CD8-positive, alpha-beta memory T cell (primary cell): ENCODE measurements at places on chromosomes 2 and 18.

DNA sequence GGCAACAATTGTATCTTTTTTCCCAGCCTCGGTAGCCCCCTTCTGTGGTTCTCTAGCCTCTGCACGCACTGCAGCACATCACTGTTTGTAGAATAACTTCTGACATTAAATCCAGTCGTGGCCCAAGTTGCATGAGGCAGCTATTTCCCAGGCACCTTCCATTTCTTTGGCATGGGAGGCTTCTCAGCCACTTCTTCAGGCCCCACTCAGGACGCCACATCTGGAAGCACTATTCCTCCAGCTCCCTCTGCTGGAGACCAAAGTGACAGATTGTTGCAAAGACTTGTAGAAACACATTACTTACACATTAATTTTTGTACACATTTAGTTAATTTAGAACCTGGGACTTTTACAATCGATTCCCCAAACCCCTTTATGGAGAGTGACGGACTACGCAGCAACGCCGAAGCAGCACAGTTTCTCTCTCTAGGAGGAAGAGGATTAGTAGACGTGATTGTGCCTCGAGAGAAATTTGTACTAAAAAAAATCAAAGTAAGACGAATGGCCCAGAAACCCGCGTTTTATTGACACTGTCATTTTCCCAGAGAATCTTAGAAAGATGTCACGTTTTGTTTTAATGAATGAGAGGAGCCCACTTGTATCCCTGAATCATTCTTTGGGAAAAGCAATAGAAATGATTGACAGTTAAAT is 57.8 kb upstream of the RGPD5 start:
- DNase-seq: no peak

GRCh38 chr2:100483895-100484294 is 13.6 kb downstream of the NMS start:
- DNase-seq: no peak

DNA sequence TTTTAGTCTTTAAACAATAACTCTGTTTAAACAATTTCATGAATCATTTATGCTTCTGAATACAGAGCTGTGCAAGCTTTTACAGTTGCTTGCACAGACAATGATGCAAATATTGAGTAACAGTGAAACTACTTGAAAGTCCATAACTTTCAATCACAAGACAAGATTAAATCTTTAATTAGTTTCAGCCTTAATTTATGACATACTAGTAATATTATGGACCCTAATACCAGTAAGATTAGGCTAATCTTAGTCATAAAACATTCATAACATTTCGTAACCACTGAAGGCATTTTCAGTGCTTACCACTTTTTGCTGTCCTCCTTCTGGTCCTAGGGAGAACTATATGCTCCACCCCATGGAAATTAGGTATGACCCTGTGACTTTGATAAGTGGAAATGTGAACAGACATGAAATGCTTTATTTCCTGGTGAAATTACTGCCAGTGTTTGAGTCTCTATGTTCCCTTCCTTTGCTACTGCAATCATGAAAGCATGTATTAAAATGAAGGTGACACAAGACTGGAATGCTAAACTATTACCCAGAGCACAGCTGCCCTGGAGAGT is 1.8 kb upstream of the COBLL1 start:
- DNase-seq: no peak

- no peak for DNase-seq
Measured at GRCh38 chr2:25933622-25934021, 48.7 kb downstream of the KIF3C start.

DNA sequence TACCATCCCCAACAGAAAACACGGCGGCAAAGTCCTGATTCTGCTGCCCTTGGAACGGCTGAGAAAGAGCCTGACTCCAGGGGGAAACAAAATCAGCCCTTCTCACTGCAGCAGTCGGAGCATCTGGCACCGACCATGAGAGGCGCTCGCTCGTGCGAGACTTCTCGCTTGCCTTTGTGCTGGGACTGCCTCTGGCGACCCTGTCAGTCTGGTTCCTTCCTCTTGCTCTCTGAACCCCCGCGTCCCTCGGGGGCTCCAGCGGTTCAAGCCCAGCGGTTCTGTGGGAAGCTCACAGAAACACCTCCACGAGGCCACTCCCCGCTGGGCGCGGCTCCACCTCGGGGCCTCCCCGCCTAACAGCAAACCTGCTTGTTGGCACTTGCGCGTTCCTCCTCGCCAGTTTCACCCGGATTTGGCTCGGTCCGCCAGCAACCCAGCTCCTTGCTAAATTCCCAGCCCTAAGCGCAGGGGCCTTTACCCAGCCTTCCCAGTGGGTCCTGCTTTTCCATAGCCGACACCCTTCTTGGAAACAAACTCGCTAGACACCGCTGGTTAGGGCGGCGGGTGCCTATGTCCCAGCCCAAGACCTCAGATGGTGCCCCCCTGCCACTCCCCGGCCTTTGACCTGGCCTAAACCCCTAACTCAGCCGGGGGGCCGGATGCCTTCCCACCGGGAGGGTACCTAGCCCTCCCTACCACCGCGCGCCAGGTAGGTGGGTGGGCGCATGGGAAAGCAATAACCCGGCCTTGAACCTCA is 2.2 kb downstream of the RND3 start:
- DNase-seq: no peak
